ENCODE measurements at places on chromosomes 12 and 14. TPM values are rescaled to one million over a fixed set of nuclear protein-coding genes. Genes with fewer than 3 reads are reported as not detected.

CATSPERB gene
- total RNA-seq: 0.30 TPM

DNA sequence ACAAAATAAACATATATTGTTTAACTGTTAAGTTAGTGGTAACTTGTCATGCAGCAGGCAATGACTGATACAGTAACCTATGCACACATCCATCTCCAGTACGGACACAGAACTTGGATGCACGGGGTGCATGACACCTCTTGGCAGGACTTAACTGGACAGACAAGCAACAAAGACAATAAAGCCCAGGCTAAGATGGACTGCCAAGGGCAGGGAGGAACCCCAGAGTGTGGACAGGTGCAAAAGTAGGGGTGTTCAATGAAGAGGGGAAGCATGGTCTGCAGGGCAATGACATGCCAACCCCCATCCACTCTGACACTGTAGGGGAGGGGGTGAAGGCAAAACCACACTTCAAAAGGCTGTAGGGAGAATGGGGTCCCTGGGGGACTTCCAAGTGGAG is 11.7 kb downstream of the SSH1 start:
- H3K27me3 ChIP-seq: no peaks in the 10 kb centered on the region
- no peak overlapping the region for H3K27ac ChIP-seq
- peaks cover 2% of the 10 kb centered on the region for H3K36me3 ChIP-seq
- no peak for DNase-seq
- no peak overlapping the region for H3K4me3 ChIP-seq

- no peaks in the 10 kb centered on the region for H3K4me1 ChIP-seq
- no peak overlapping the region for H3K27ac ChIP-seq
- H3K36me3 ChIP-seq: no peaks in the 10 kb centered on the region
- no peak overlapping the region for H3K4me3 ChIP-seq
- no peaks in the 10 kb centered on the region for H3K27me3 ChIP-seq
- DNase-seq: no peak
These were observed 42.8 kb downstream of the TSPAN9 start for GRCh38 chr12:3119756-3120601.

DENND5B gene
- 16.2 TPM for total RNA-seq

DNA sequence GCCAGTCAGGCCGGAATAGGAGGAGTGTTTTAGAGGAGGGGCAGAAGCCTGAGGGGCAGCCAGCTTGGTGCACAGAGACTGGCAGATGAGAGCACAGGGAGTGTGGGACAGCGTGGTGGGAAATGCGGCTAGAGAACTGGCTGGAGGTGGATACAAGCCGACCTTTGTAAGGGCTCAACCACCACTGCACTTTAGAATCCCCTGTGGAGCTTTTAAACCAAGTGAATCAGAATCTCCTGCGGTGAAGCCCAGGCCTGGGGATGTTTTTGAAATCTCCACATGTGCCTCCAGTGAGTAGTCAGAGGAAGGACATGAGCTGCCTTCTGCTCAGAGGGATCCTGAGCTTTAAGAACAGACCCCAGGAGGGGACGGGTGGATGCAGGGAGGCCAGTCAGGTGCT is 10.9 kb upstream of the PCED1B start:
- peak; percentile 50 for DNase-seq
- no peaks in the 10 kb centered on the region for H3K36me3 ChIP-seq

DNA sequence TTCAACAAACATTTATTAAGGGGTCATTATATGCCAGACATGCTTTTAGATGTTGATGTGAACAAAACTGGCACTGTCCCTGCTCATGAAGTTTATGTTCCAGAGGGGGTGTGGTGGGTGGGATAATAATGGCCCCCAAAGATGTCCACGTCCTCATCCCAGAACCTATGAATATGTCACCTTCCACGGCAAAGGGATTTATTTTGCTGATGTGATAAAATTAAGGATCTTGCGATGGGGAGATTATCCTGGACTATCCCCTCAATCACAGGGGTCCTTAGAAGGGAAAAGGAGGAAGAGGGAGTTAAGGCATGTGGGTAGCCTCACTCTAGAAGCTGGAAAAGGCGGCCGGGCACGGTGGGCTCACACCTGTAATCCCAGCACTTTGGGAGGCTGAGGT is 1.7 kb upstream of the SLC48A1 start:
- H3K27ac ChIP-seq: no peak overlapping the region
- no peak for DNase-seq
- peaks cover 15% of the 10 kb centered on the region for H3K4me1 ChIP-seq
- no peak overlapping the region for H3K4me3 ChIP-seq
- no peaks in the 10 kb centered on the region for H3K36me3 ChIP-seq

GRCh38 chr14:68458840-68459469 is 333.9 kb downstream of the ZFP36L1 start:
- peaks cover 3% of the 10 kb centered on the region for H3K4me1 ChIP-seq
- no peak for DNase-seq
- H3K4me3 ChIP-seq: no peak overlapping the region
- H3K27ac ChIP-seq: no peak overlapping the region

DNA sequence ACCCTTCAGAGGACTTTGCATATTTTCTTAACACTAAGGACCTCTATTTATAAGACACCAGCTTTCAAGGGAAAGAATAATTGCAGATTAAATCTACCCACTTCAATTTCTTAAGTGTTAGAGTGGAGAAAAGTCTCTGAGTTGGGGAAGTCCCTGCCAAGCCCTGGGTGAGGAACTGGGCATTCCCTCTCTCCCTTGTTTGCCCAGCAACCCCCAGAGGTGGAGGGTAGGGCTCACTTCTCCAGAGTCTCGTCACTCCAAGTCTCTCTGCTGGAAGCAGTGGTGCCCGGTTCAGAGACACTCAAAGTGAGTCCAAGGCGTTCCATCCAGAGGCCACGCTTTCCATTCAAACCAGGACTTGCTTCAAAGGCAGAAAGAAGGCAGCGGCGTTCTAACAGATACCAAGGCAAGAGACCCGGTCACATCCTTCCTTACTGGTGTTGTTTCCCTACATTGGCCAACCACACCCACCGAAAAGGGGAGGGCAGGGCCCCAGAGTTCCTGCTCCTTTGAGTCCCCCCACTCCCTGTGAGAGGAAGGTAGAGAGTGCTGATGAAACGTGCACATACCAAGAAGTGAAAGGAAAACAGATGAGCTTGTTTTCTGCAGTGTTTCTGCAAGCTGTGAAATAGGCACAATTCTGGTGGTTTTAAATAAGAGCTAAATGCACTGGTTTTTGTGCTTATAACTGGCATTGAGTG is 6.1 kb upstream of the BDKRB2 start:
- no peaks in the 10 kb centered on the region for H3K36me3 ChIP-seq
- no peak for DNase-seq
- 0 out of 2 replicates have a peak, but pooled peaks cover 2% of the 10 kb centered on the region for H3K4me1 ChIP-seq
- H3K27me3 ChIP-seq: peaks cover 1% of the 10 kb centered on the region
- no peak overlapping the region for H3K27ac ChIP-seq

CCDC38 gene
- total RNA-seq: not detected

GRCh38 chr12:53218551-53219291 is 11.7 kb upstream of the ITGB7 start:
- H3K27me3 ChIP-seq: no peaks in the 10 kb centered on the region
- H3K4me3 ChIP-seq: peak overlapping the region; percentile 88
- H3K27ac ChIP-seq: no peak overlapping the region
- H3K4me1 ChIP-seq: peaks cover 55% of the 10 kb centered on the region
- no peak for DNase-seq
- peaks cover 17% of the 10 kb centered on the region for H3K36me3 ChIP-seq

DNA sequence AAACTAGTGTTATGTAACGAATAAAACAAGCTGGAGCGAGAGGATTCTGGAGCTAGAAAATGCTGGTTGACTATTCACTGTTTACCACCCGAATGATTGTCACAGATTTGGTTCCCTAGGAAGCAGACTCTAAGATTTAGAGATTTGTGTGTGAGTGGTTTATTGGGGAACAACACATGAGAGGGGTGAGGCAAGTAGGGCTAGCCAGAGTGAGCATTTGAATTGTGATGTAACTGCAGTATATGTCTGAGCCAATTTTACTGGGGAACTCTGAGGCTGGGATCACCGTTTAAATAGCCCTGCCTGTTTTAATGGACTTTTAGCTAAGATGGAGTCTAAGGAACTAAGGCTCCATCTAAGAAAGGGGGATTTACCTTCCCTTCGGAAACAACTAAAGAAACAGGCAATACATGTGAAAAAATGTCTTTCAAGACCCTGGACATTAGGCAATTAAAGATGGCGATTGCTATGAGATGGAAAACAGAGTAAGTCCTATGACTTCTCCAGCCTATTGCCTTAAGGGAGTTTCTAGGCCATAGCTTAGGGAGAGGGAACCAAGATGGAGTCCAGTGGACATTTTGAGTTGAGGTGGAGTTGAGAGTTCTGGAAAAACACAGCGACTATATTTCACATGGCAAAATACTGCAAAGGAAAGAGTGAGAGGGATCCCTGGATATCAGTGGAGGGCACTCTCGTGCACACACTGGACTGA is 6.3 kb downstream of the MGP start:
- no peaks in the 10 kb centered on the region for H3K4me1 ChIP-seq
- H3K4me3 ChIP-seq: no peak overlapping the region
- no peak for DNase-seq
- H3K36me3 ChIP-seq: no peaks in the 10 kb centered on the region
- no peaks in the 10 kb centered on the region for H3K27me3 ChIP-seq

NRL gene
- total RNA-seq: 1.1 TPM

DNA sequence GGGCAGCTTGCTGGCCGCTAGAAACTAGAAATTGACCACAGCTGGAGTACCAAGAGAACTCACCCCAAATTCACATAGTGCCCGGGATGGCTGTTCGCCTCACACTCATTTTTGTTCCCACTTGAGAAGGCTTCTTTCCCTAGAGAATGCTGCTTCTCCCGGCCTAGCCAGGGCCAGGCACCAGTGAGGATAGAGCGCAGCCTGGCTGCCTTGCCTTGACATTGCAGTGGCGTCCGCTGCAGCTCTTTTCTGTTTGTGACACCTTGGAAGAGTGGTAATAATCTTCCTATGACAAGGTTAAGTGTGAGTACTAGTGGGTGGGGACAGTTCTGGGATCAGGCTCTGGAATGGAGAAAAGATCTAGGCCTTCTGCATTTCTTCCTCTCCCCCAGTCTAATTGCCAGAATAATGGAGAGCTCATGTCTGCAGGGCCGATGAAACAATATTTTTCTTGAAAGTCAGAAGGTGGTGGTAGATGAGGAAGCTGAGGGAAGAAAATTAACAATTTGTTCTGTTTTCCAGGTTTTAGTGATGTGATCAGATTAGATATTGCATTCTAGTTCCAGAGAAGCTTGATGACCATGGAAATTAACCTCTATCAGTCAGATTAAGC is 3.7 kb downstream of the TMEM253 start:
- no peaks in the 10 kb centered on the region for H3K27me3 ChIP-seq
- no peaks in the 10 kb centered on the region for H3K36me3 ChIP-seq
- H3K27ac ChIP-seq: peak overlapping the region; percentile 99
- peak overlapping the region; percentile 49 for H3K4me3 ChIP-seq
- 0 out of 2 replicates have a peak, but pooled peaks cover 7% of the 10 kb centered on the region for H3K4me1 ChIP-seq

MYH7 gene
- total RNA-seq: not detected

- H3K4me3 ChIP-seq: no peak overlapping the region
- H3K27ac ChIP-seq: no peak overlapping the region
- H3K4me1 ChIP-seq: no peaks in the 10 kb centered on the region
- H3K27me3 ChIP-seq: no peaks in the 10 kb centered on the region
These were observed 161.7 kb downstream of the CAND1 start for GRCh38 chr12:67430708-67431335.

OR10P1 gene
- total RNA-seq: not detected

GRCh38 chr14:74324931-74325361 is 22.2 kb upstream of the ABCD4 start:
- H3K27ac ChIP-seq: peak overlapping the region; percentile 66
- no peaks in the 10 kb centered on the region for H3K36me3 ChIP-seq
- H3K4me1 ChIP-seq: peaks cover 16% of the 10 kb centered on the region
- H3K27me3 ChIP-seq: no peaks in the 10 kb centered on the region
- no peak for DNase-seq

GRCh38 chr12:120762086-120762485 is 36.5 kb downstream of the ACADS start:
- H3K27ac ChIP-seq: no peak overlapping the region
- H3K4me1 ChIP-seq: peaks cover 6% of the 10 kb centered on the region
- DNase-seq: no peak
- H3K36me3 ChIP-seq: peaks cover 16% of the 10 kb centered on the region

DNA sequence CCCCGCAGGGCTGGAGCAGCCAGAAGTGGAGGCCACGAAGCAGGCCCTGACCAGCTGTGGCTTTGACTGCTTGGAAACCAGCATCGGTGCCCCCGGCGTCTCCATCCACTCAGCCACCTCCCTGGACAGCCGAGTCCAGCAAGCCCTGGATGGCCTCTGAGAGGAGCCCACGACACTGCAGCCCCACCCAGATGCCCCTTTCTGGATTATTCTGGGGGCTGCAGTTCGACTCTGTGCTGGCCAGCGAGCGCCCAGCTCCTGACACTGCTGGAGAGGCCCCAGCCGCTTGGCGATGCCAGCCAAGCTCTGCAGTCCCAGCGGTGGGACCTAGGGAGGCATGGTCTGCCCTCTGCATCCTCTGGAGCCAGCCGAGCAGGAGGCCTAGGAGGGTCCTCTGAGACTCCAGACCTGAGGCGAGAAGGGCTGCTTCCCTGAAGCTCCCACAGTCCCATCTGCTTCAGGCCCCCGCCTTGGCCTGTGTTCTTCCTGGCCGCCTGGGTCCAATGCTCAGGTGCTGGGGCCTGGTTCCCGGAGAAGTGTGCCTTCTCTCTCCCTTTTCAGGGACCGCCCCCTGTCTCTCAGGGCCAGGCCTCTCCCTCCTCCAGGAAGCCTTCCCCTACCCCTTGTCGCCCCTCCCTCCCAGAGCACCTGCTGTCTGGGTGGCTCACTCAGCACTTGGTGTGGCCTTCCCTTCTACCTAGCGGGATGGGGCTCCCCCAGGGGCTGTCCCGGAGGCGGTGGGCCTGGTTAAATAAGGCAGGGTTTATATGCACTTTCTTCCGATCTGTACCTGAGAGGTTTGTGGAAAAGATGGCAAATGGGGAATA is 23.0 kb downstream of the MVK start:
- H3K27ac ChIP-seq: no peak overlapping the region
- H3K4me3 ChIP-seq: no peak overlapping the region
- H3K36me3 ChIP-seq: no peaks in the 10 kb centered on the region
- no peaks in the 10 kb centered on the region for H3K27me3 ChIP-seq

DTD2 gene
- total RNA-seq: 24.4 TPM

DNA sequence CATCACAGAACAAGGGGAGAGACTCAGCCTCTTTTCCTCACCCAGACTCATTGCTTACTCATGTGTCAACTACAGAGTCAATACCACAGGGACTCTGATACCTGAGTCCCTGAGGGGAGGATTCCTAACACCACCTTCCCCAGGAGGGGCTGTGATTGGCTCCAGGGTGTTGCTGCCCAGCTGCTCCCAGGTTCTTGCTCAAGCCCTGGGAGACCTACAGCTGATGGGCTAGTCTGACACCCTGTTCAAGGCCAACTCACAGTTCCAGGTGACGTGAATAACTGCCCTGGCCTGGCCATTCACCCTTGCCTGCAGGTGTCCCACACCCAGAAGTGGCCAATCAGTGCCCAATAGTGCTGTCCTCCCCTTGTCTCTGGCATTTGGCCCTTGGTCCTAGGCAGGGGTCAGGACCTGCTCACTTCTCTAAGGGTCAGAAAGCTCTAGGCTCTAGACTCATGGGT is 8.6 kb downstream of the SPRYD4 start:
- no peak overlapping the region for H3K4me3 ChIP-seq
- no peak overlapping the region for H3K27ac ChIP-seq
